Activated CD4-positive, alpha-beta T cell treated with anti-CD3 and anti-CD28 coated beads for 4 hours (primary cell): ENCODE measurements at places on chromosomes 16 and 17.

DNA sequence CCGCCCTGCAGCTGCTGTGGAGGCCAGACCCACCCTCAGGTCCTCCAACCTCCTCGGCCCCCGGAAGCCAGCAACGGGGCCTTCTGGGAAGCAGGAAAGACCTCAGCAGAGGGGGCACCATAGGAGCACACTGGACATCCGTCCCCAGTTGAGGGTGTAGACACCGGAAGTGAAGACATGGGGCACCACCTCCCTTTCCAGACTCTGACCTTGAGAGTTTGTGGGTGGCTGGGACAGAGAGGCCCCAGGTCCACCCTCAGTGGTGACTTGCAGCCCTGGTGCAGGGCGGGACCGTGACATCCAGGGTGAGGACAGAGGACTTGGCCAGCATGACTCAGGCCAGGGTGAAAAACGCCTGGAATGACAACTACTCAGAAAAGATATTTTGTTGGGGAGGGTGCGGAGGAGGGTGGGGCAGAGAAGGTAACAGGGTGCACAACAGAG is 19.9 kb downstream of the CEP295NL start:
- DNase-seq, result no peak

GRCh38 chr17:19768046-19768782 is 20.1 kb upstream of the ALDH3A1 start:
- DNase-seq, result no peak

DNA sequence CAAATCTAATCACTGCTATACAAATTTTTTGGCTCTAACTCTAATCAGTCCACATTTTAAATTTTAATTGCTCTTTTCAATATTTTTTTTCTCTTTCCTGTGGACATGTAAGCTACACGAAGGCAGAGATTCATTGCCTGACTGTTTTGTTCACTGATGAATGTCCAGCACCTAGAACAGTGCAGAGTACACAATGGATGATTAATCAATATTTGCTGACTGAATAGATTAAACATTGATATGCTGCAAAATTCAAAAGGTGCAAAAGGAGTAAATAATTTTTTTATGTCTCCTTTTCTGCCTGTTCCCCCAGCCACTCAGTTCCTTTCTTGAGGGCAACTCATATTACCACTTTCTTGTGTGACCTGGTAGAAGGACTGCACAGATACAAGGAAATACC is 32.8 kb downstream of the SCNN1B start:
- DNase-seq, result no peak

- no peak for DNase-seq
Observed at GRCh38 chr16:54651440-54652195, 279.0 kb upstream of the IRX5 start.

DNA sequence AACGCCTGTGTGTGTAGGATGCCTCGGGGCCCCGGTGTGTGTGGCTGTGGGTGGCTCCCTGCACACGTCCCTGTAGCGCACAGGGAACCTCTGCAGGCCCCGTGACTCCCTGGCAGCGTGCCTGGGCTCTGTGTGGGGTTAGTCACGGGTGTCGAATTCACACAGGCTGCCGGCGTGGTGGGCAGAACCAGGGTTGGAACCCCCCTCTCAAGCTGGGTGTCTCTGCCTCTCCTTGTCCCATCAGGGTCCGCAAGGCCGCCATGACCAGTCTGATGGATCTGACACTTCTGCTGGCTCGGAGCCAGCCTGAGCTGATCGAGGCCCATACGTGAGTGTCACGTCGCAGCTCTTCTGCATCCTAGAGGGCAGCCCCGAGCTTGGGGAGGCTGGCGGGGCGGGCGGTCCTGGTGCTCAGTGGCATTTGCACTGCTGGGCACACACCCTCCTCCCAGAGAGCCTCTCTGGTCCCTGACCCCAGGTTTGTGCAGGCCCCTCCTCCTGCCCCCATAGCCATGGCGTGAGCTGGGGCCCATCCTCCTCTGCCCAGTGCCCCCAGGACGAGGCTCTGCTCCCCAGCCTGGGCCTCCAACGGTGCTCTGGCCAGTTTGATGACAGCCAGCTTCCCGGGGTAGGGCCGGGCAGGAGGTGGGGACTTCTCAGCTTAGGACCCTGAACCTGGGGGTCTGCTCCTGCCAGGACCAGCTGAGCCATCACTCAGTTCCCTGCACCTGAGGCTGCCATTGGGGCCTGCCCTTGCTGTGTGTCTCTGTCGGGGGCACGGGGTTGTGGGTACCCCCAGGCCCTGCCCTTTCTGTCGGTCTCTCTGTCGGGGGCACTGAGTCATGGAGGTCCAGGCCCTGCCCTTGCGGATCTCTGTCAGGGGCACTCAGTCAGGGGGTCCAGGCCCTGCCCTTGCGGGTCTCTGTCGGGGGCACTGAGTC is 88.1 kb upstream of the ZNF750 start:
- no peak for DNase-seq

DNA sequence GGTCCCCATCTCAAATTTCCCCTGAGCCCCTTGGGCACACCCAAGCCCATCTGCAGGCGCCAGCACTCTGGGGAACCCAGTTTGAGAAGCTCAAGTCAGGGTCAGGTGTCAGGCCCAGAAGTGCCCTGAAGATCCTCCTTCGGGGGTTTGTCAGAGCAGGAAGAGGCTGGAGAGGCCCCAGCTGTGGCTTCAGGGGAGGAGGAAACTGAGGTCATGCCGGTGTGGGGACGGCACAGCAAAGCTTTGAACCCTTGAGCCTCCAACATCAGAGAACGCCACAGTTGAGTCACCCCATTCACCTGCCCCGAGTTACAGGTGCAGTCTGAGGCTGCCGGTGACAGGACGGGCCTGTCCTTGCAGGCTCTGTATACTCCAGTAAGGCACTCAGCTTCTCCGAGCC is 140.2 kb upstream of the CIBAR2 start:
- DNase-seq, result no peak

DNA sequence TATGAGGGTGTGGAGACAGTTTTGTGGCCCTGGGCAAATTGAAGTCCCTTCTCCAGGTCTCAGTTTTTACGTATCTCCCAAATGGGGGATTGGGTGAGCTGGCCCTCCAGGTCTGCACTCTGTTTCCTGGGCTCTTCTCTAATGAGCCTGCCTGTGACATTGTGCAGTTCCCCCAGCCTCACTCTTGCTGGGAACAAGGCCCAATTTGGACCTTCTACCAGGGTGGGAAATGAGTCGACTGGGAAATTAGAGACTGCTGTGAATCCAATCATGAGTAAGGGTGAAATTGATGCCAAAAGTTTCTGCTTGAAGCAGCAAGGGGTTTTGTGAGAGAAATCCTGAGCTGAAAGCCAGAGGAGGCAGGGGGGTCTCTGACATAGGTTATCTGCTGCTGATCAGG is 71.5 kb upstream of the KSR1 start:
- DNase-seq, result no peak

DNA sequence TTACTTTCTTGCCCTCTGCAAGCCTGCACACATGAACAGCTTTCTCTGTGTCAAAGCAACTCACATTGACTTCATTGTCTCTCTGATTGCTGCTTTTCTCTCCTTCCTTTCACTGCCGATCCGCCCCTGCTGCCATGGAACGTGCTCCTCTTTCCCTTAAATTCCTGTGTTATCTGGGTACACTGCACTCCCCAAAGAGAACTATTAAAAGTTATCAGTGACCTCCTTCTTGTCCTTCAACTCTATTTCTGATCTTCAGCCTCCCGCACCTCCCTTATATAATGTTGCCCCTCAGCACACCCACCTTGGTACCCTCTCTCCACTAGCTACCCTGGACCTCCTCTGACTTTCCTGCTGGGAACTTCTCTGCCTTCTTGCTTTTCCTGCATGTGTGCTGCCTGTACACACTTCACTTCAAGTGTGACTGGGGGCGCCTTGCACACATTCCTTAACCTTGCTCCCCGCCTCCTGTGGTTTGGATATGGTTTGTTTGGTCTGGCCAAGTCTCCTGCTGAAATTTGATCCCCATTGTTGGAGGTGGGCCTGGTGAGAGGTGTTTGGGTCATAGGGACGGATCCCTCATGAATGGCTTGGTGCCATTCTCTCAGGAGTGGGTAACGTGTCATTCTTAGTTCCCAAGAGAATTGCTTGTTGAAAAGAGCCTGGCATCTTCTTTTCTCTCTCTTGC is 26.7 kb upstream of the PMP22 start:
- no peak for DNase-seq

DNA sequence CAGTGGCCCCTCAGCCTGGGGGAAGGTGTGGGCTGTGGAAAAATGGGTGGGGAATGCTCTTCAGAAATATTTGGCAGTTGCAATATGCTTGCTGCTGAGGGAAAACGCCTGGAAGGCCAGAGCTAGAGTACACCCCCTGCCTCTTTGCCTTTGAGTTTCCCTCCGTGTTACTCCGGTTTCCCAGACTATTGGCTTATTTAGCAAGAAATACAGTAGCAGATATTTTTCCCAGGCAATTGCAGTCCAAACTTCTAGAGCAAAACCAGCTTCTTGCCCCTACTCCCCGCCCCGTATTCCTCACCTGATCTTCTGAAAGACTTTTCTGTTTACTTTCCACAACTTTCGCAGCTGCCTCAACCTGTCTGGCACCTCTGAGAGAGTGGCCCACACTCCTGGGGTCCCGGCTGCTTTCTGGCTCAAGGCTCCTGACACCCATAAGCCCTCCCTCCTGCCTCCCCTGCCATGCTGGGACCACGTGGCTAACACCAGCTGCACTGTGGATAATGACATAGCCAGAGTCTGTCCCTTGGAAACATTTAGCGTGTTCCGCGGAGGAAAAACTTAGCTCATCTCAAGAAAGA is 45.8 kb upstream of the HELZ start:
- DNase-seq, result no peak

- DNase-seq, result no peak
Observed at GRCh38 chr16:24075931-24076716, 180.0 kb upstream of the CACNG3 start.

- DNase-seq, result no peak
Observed at GRCh38 chr16:1526608-1527555, 6.6 kb upstream of the TMEM204 start.
